ENCODE measurements at places on chromosomes 6 and 20.

GRCh38 chr6:150134280-150134920 is 8.4 kb upstream of the PPP1R14C start:
- no peak for DNase-seq

- no peak for DNase-seq
These were observed 606.9 kb downstream of the CDH26 start for GRCh38 chr20:60565083-60565482.

- DNase-seq, result no peak
These were observed 208.1 kb upstream of the PROKR2 start for GRCh38 chr20:5524896-5525295.

DNA sequence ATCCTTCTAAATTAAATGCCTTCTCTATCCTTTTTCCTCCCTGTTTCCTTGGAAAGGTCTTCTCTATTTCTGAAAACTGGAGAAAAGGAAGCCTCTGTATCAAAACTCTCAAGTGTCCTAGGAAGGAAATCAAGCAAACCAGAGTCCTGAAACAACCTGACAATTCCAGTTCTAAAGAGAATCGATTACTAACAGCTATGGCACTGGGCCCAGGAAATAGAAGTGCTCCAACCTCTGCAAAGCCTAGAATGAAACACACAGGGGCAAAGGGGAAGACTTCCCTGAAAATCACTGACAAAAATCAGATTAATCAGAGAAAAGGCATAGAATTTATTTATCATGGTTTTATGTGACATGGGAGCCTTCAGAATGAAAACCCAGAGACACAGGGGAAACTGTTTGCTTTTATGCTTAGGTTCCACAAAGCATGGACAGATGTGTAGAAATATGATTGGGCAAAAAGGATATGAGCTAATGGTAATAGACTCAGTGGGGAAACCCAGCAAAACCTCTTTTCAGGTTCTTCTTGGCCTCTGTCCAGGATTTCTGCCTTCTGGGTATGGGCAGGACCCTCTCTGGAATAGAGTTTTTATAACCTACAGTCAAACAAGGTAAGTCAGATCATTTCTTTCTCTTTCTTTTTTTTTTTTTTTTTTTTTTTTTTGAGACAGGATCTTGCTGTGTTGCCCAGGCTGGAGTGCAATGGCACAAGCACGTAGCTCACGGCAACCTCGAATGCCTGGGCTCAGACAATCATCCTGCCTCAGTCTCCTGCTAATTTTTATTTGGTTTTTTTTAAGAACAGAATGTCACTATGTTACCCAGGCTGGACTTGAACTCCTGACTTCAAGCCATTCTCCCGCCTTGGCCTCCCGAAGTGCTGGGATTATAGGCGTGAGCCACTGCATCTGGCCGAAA is 91.7 kb downstream of the CD24 start:
- DNase-seq, result no peak

GRCh38 chr6:152206072-152206818 is 398.8 kb downstream of the ESR1 start:
- peak; percentile 26 for DNase-seq

Data from CD4-positive, alpha-beta T cell treated with Interleukin-4 for 1 hour (primary cell).